WTC11 (cell line): ENCODE measurements at places on chromosomes 12 and 14. TPM values are rescaled to one million over a fixed set of nuclear protein-coding genes. Genes with fewer than 3 reads are reported as not detected.

The C12orf56 gene
- 2.5 to 5.3 TPM (median 4.1 TPM) in 3 replicates for total RNA-seq

The GPR84 gene
- total RNA-seq: 0.13 TPM in 1 of 3 replicates, not detected in the others

The PELI2 gene
- total RNA-seq: 15.9 to 23.5 TPM (median 18.6 TPM) in 3 replicates

GRCh38 chr14:75456069-75456996, 28.5 kb downstream of the JDP2 start:
- DNase-seq: no peak
- peaks cover 80% of the 10 kb centered on the region for H3K4me1 ChIP-seq
- H3K27me3 ChIP-seq: no peaks in the 10 kb centered on the region
- peak overlapping the region; percentile 69 for H3K27ac ChIP-seq

- no peak overlapping the region for H3K27ac ChIP-seq
- H3K4me3 ChIP-seq: no peak overlapping the region
- H3K4me1 ChIP-seq: peaks cover 18% of the 10 kb centered on the region
- H3K27me3 ChIP-seq: peaks cover 10% of the 10 kb centered on the region
Measured at GRCh38 chr12:56935157-56935556, 949 bp upstream of the SDR9C7 start.

- H3K27me3 ChIP-seq: no peaks in the 10 kb centered on the region; the same call in 1 of the 2 replicates
- DNase-seq: no peak
- no peak overlapping the region for H3K4me3 ChIP-seq
- 0 out of 2 replicates have a peak, but pooled peaks cover 2% of the 10 kb centered on the region for H3K36me3 ChIP-seq
- no peak overlapping the region for H3K27ac ChIP-seq
- H3K4me1 ChIP-seq: no peaks in the 10 kb centered on the region
Measured at GRCh38 chr14:23641915-23642588, 5.9 kb downstream of the DHRS2 start.

GRCh38 chr12:28129031-28129430, 61.2 kb upstream of the CCDC91 start:
- no peak for DNase-seq
- no peak overlapping the region for H3K4me3 ChIP-seq
- H3K27ac ChIP-seq: no peak overlapping the region

DNA sequence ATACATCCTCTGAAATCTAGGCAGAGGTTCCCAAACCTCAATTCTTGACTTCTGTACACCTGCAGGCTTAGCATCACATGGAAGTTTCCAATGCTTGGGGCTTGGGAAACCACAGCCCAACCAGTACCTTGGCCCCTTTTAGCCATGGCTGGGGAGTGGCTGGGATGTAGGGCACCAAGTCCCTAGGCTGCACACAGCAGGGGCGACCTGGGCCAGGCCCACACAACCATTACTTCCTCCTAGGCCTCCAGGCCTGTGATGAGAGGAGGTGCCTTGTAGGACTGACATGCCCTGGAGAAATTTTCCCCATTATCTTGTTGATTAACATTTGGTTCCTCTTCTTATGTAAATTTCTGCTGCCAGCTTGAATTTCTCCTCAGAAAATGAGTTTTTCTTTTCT, 1387.4 kb downstream of the FSCB start:
- DNase-seq: no peak
- no peaks in the 10 kb centered on the region for H3K4me1 ChIP-seq
- H3K4me3 ChIP-seq: no peak overlapping the region
- H3K27ac ChIP-seq: no peak overlapping the region
- no peaks in the 10 kb centered on the region; the same call in 1 of the 2 replicates for H3K27me3 ChIP-seq
- H3K36me3 ChIP-seq: peaks cover 28% of the 10 kb centered on the region

- H3K4me1 ChIP-seq: peaks cover 12% of the 10 kb centered on the region
- no peak overlapping the region for H3K27ac ChIP-seq
- peaks cover 6% of the 10 kb centered on the region for H3K36me3 ChIP-seq
- H3K4me3 ChIP-seq: peak overlapping the region; percentile 99
- no peaks in the 10 kb centered on the region; the same call in 1 of the 2 replicates for H3K27me3 ChIP-seq
Measured at GRCh38 chr12:43807386-43807785, 1.3 kb upstream of the TWF1 start.

DNA sequence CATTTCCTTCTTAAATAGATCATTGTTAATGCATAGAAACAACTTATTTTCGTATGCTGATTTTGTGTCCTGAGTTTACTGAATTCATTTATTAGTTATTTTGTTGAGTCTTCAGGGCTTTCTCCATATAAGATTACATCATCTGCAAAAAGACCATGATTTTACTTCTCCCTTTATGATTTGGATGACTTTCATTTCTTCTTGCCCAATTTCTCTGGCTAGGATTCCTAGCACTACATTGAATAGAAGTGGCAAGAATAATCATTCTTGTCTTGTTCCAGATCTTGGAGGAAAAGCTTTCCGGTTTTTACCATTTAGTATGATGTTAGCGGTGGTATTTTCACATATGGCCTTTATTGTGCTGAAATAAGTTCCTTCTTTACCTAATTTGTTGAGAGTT, 303.0 kb upstream of the RTL1 start:
- peaks cover 10% of the 10 kb centered on the region for H3K27me3 ChIP-seq
- no peak for DNase-seq
- no peak overlapping the region for H3K27ac ChIP-seq
- H3K4me3 ChIP-seq: no peak overlapping the region
